Glomerular endothelial cell (primary cell): ENCODE measurements at places on chromosomes 5 and 9. TPM values are rescaled to one million over a fixed set of nuclear protein-coding genes. Genes with fewer than 3 reads are reported as not detected.

DNA sequence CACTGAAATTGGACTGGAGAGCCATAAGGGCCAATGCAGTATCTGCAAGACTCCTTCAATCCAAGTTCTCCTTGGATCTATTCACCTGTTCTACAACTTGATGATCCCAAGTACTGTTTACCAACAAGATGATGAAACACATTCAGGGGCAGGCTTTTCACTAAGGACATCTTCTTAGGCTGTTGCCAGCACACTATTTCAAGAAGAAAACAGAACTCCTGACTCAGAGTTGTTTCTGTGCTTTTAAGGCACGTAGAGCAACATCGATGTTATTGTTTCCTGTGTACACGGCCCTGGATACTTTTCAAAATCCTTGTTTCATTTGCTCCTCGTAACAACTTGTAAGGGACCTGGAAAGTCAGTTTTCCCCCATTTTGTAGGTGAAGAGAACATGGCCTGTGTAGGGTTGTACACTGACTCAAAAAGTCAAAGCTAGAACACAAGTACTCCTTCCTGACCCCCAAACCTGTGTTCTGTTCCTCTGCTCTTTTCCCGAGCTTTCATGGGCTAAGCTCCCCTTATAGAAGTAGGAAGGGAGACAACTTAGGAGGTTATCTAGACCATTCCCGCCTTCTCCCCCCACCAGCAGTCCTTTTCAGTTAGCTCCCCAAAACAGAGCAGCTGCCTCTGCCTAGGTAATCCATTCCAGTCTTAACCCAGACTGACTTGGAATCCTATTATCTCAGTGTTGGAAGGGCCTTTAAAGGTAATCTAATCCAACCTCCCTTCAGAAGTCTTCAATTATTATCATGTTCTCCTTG is 5.2 kb upstream of the MGAT1 start:
- DNase-seq = no peak

GRCh38 chr5:137312011-137312410 is 187.1 kb downstream of the SPOCK1 start:
- no peak for DNase-seq

Gene BTNL3
- total RNA-seq = not detected in 2 replicates

DNA sequence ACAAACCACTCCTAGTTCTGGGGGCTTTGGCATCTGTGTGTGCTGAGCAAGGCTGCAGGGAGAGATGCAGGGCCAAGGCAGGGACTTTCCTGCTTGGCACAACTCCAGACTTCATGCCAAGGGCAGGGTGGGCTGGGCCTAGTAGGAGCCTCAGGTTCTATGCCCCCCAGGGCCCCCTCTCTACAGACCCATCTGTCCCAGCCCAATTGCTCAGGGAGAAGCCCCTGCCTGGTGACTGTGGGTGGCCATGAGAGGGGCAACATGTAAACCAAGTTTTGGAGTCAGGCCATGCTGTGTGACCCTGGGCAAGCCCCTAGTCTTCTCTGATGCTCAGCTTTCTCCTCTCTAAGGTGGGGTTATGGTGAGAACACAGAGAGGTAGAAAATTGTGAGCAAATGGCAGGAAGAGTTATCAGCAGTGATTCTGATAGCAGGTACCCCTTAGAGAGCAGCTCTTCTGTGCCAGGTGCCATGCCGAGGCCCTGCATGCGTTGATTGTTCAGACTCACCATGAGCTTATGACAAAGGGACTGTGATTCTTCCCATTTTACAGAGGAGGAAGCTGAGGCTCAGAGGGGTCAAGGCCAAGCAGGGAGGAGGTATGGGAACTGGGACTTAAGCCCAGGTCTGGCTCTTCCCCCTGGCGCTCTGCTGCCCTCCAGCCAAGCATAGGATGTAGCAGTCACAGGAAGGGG is 5.2 kb downstream of the OLFML2A start:
- no peak for DNase-seq

Gene PIP5K1B
- 0.23 and 0.29 TPM in 2 replicates for total RNA-seq

- DNase-seq = no peak
Observed at GRCh38 chr5:169988947-169989346, 8.7 kb upstream of the INSYN2B start.

- DNase-seq = no peak
Observed at GRCh38 chr9:107861075-107861474, 371.5 kb upstream of the KLF4 start.

Gene ARID3C
- total RNA-seq = 0.29 TPM in 1 of 2 replicates, not detected in the other

DNA sequence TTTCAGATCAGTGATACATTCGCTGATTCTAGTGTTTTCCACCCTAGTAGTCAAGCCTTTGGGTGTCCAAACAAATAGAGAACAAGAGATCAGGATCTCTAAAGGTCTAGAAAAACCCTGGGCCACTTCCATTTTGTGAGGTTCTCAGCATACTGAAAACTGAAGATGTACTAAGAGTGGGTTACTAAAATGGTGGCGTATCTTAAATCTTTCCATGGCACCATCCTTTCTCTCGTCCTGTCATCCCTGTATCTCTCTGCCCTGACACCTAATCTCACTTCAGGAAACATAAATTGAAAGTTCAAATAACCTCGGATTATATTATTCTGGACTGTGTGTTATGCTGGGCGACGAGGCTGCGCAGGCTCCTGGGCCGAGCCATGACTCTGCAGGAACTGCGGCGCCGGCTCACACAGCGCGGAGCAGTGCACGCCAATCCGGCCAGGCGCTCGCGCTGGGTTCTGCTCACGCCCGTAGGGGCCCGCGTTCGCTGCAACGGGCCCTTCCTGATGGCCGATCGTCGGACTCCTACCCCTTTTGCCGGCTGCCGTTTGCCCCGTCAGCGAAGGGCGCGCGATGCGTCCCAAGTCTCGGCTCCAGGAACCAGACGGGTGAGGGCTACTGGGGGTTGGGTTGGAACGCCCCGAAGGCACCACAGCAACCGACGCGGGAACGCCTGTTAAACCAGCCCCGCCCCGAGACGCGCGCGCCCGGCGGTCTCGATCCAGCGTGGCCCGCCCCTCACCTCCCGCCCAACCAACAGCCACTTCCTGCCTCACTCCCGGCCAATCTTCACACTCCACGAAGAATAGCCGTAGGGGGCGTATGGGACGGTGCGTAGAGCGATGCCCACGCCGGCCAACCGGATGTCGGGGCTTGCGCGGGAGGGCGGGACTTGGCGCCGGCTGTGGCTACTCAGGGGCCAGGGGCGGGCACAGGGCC is 503 bp upstream of the CANX start:
- peak; percentile 85 for DNase-seq

DNA sequence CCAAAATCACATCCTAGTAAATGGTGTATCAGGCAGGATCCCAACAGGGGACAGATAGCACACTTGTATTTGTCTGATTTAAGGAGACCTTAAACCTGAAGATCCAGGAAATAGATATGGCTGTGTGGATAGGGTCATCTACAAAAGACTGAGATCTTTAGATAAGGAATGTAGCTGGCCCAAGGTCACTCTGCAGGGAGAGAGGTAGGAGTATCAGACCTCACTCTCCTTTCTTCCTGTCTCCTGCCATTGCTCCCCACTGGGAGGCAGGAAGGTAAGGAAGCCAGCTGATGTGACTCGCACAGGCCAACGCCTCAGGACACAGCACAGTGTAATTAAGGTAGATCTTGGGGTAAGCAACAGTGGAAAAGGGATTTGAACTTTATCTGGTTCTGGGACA is 85.8 kb downstream of the PLPPR1 start:
- DNase-seq = no peak

DNA sequence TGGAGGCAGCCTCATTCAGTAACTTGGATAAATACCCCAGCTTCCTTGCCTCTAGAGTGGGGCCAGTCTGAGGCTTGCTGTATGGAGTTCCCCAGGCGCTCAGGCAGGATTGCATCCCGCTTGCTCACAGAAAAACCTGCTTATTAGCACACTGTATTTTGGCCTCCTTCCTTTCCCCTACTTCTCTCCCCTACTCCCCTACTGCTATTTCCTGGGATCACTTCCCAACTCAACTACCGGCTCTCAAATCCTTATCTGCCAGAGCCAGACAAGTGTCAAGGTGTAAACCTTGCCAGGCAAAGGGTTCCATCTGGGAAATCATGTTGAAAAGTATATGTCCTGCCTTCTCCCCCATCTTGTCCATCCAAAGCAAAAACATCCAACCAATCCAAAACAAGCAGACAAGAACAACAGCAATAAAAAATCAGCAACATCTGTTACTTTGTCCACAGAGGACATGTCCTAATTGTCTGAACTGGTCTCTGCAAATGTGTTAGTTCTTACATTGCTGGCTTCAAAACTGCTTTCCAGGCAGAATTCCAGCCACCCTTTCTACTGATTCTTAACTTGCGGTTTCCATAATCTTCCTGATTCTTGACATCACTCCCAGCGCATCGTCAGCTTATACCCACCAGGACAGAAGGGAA is 164.1 kb upstream of the SEMA6A start:
- no peak for DNase-seq

DNA sequence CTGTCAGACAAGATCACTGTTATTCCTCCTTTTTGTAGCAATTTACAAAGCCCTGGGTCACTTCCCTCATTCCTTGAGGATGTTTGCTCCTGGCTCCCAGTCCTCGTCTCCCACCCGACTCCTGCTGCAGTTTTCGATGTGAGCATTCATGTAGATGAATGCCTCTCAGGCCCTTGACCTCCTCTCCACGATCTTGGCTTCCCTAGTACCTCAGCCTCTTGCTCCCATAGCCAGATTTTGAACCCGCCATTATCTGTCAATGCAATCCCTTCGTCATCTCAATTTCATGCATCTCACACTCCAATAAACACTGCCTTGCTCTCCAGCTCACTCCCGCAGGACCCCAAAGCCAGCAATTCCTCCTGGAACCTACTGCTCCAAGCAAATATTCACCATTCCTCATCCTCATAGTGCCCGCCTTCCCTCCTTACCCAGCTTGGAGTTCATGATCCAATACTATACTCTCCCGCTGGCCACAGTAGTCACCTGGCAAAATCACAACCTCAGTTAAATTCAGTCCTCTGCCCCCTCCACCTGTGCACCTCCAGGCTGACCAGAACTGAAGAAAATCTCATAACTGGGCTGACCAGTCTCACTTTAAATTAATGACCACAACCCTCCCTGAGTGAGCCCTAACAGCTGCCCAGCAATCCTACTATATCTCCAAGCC is 35.1 kb upstream of the JADE2 start:
- no peak for DNase-seq

- no peak for DNase-seq
Observed at GRCh38 chr9:88460587-88461332, 72.5 kb downstream of the SPIN1 start.

Gene NRG2
- 0.23 and 0.39 TPM in 2 replicates for total RNA-seq

DNA sequence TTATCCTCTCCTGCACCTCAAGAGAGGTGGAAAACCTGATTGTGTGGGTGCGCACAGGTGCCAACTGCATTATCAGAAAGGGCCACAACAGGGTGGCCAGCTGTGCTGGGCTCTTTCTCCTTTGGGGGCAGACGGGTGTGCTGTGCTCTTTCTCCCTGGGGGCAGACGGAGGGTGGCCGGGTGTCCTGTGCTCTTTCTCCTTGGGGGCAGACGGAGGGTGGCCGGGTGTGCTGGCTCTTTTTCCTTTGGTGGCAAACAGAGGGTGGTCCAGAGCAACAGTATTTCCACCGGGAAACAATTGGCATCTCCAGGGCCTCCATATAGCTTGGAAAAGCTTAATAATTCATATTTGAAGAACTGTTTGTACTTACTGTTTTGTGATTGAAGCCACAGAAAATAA is 6.8 kb downstream of the LMX1B start:
- DNase-seq = no peak

GRCh38 chr9:127397646-127398274 is 791 bp downstream of the SLC2A8 start:
- no peak for DNase-seq

Gene FOXD4L5
- total RNA-seq = not detected in 2 replicates

DNA sequence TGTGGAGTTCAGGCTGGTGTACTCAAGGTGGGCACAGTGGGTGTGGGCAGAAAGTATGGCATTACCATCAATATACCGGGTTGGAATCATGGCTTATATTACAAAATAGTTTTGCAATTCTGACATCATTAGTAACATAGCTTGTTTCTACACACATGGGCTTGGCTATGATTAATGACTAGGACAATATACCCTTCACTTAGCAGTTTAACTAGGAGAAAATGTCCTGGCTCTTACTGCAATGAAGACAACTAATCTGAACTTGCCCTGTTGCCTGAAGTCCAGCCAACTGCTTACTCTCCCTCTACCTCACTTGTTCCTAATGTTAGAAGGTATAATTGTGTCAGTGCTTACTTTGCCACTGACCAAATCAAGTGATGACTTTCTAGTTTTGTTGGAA is 612.5 kb downstream of the EFNA5 start:
- no peak for DNase-seq

DNA sequence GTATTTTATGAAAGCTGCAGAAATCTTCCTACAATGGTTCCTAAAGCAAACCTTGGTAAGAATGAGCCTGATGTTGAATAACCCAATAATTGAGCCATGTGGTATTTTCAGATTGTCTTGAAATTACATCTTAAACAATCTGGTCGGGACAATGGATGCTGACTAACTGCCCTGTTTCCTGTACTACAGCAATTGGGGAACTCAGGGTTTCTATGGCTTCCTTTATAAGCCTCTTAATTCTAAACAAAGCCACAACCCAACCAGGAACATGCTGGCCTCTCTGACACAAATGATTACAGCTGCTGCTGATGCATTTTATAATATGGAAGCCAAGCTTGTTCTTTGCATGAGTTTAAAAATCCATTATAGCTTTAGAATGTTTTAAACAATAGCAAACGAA is 30.2 kb downstream of the PTPN3 start:
- DNase-seq = peak; percentile 56

DNA sequence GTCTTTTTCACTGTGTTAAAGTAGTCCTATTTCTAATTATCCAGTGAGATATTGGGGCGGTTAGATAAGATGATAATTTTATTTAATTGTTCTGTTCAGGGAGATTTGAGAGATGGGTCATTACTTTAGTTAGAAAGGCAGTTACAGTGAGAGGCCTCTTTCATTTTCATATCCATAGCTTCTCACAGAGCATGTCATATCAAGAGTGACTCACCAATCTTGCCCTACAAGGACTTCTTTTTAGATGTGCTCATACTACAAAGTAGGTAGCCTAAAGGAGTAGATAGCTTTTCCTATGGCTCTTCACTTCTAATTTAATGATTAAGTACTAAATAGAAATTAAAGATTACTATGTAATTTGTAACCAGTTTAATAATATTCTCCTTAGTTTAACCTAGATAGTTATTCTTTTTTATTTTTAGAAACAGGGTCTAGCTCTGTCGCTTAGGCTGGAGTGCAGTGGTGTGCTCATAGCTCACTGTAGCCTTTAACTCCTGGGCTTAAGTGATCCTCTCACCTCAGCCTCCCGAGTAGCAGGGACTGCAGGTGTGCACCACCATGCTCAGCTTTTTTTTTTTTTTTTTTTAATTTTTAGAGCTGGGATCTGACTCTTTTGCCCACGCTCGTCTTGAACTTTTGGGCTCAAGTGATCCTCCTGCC is 71.0 kb downstream of the FER start:
- DNase-seq = no peak

Gene RASGEF1C
- not detected in 2 replicates for total RNA-seq

GRCh38 chr5:113034182-113034773 is 57.7 kb downstream of the DCP2 start:
- DNase-seq = no peak

Gene BSPRY
- total RNA-seq = not detected in 2 replicates

GRCh38 chr9:107938801-107939386 is 449.3 kb upstream of the KLF4 start:
- no peak for DNase-seq

- no peak for DNase-seq
Observed at GRCh38 chr9:135801070-135801469, 99.1 kb downstream of the KCNT1 start.
